GM04503 (cell line): ENCODE measurements at places on chromosomes 11 and 22.

- no peak for DNase-seq
Measured at GRCh38 chr11:11935536-11935935, 72.9 kb downstream of the DKK3 start.

GRCh38 chr22:42202669-42203068 lies 67.8 kb downstream of the TCF20 start:
- no peak for DNase-seq

DNA sequence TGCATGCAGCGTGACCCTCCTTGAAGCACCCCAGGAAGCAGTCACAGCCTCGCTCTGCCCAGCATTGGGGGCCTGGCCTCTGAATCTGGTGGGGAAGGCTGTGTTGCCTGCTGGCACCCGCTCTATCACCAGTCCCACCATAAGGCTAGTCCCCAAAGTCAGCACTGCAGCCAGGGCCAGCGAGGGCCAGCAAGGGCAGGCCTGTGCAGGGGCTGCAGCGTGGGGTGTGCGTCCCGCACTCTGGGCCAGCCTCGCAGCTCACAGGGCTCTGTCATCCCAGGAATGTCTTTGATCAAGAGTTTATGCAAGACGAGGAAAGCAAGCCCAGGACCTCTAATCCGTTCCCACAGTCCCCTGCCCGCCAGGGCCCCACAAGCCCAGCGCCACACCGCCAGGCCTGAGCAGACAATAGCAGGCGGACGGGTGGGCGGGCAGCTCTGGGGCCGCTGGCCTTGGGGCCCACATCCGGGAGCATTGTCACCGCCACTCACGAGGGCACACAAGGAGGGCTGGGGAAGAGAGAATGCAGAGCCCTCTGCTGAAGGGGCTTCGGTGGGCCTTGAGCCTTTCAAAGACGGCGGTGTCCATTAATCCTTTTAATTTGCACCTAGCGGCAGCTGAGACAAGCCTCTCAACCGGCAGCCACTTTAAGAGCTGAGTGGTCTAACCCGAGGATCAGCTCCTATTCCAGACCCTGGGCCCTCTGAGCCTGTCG lies 17.1 kb downstream of the LTO1 start:
- no peak for DNase-seq

DNA sequence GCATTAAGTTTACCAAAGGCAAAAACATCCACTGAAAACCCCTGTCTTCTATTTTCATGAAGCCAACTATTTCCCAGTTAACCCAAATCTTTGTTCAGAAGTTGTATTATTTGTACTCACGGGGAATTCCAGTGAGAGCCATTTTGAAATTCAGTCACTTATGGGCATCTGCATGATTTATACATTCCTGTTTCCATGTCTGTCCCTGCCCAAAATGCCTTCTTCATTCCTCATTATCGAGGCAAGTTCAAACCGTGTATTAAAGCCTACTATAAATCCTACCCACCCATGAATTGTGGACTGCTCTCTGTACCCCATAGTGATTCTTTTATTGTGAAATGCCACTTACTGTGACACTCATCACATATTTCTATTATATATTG lies 772.7 kb downstream of the DLG2 start:
- no peak for DNase-seq

GRCh38 chr11:99614352-99614751 lies 593.6 kb downstream of the CNTN5 start:
- no peak for DNase-seq

DNA sequence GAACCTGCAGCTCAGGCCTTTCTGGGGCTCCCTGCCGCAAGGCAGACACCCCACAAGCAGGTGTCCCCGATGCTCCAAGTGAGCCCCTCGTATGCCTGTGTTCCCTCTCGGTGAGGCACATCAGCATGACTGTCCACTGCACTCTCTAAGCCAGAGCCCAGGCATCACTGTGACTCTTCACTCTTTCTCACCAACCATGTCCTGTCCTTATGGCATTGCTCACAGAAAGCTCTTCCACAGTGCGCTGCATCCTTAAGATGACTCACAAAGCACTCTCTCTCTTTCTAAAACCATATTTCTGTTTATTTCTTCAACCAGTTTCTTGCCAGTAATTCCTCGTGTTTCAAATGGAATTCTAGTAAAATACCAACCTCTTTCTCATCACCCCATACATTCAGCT lies 18.1 kb downstream of the GAB4 start:
- no peak for DNase-seq

DNA sequence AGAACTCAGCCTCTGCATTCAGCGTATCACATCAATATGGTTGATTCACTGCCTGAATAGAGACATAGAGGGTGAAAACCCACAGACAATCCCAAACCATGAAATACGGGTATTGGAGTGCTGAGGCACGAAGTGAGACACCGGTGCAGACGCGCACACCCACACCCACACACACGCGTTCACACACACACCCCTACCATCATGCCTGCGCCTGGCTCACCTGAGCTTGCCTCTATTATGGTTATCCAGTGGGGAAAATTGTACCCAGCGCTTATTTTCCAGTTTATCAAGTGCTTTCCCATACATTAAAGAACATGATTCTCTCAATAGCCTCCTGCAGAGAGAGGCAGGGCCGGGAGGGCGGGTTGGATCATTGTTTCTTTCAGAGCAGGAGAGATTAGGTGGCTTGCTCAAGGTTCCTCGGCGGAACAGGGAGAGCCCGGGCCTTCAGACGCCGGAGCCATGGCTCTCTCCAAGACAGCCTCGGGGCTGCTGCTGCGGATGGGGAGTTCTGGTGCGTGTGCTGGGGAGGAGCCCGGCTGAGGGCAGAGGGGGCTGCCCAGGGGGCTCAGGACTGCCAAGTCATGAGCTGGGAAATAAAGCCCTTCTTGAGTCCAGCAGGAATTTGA lies 78.9 kb upstream of the THY1 start:
- DNase-seq = no peak

GRCh38 chr11:76802621-76803020 lies 19.5 kb downstream of the TSKU start:
- no peak for DNase-seq

GRCh38 chr11:66418168-66418985 lies 2.5 kb upstream of the NPAS4 start:
- DNase-seq = peak; percentile 78

- no peak for DNase-seq
Measured at GRCh38 chr11:75668451-75669297, at the start of gene MAP6. TSS of gene MAP6 (minus strand) at chr11:75669038. CDS start at chr11:75668369, 669 bp downstream.

DNA sequence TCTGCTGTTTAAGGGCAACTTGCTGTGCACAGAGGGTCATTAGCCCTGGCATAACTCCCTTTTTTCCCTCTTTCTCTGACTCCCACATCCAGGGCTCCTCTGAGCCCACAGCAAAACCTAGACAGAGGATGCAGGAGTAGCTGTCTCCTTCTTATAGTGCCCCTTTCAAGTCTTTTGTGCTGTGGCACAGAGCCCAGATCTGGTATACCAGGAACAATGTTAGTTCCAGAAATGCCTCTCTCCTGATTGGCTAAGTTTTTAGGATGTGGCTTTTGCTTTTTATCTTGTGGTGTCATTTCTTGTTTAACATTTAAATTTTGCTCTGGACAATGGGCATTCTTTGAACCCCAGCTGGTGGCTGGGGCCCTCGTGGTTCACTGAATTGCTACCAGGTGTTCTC lies 25.6 kb upstream of the RRM1 start:
- no peak for DNase-seq

DNA sequence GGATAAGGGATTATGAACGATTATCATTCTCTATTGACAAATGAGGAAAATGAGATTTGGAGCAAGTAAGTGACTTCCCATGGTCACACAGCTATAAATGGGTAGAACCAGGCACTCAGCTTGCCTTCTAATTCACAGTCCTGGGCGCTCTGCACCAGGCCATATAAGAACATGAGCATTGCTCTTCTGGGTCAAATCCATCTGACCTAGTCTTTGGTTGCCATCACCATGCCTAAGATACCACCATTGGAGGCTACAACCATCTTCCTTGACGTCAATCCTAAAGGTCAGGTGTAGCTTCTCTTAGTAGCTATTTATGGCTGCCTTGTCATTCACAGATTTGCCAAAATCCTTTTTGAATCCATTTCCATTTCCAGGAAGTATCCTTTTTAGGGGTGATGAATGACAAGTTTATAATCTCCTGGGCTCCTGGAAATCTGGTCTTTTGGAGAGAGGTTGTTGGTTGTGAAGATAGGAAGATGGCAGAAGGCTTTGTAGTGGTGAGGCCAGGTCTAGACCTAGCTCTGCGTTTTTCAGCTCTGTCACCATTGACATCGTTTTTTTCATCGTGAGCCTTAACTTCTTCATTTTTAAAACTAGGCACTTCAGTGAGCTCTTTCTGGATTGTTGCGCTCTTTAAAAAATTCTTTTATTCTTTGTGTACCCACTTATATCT lies 11.1 kb downstream of the ZBTB16 start:
- DNase-seq = no peak

DNA sequence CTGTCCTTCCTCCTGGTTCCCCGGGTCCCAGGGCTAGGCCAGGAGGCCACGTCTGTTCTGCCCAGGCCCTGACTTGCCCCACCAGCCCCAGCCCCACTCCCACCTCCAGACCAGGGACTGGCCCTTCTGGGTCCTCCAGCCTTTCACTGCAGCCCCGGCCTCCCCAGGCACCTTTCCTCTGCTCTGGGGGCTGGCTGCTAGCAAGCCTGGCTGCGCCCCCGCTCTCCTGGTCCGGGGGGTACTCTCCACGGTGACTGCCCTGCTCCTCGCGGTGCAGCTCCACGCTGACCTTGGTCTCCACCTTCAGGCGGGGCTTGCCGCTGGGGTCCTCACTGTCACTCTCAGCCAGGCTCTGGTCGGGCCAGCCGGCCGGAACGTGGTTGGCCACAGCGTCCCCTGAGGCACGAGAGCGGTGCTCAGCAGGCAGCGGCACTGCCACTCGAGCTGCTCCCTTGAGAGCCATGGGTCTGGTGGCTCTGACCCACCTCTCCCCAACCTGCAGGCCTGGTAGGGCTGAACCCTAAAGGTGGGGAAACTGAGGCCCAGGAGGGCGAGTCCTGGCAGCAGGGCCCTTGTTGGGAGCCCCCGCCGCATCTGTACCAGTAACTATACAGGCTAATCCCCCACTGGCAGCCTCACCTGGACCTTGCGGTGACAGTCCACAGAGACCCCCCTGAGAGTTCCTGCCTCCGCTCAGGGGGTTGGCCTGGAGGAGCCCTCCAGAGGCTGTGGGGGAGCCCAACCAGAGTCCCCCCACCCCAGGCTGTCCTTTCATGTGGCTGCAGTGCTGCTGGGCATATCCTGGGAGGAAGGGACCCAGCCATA lies 29.0 kb downstream of the TRMU start:
- DNase-seq = no peak

DNA sequence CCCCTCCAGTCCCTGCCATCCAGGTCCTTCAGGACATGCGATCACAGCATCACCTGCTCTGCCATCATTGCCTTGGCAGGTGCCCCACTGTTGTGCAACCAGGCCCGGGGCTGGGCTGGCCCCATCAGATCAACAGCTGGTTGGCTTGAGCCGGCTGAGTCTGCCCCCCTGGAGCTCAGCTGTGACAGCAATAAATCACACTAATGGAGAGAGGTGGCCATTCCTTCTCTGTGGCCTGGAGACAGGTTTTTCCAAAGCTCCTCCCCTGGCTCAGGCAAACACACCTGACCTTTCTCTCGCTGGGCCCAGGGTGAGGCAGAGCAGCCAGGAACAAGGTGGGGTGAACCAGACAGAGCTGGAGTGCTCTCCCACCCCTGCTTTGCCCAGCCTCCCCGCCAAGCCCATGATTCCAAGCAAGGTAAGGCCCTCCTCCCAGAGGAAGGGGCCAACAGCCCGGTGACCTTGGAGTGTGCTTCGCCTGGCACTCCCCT lies 8.9 kb upstream of the FXYD2 start:
- no peak for DNase-seq

DNA sequence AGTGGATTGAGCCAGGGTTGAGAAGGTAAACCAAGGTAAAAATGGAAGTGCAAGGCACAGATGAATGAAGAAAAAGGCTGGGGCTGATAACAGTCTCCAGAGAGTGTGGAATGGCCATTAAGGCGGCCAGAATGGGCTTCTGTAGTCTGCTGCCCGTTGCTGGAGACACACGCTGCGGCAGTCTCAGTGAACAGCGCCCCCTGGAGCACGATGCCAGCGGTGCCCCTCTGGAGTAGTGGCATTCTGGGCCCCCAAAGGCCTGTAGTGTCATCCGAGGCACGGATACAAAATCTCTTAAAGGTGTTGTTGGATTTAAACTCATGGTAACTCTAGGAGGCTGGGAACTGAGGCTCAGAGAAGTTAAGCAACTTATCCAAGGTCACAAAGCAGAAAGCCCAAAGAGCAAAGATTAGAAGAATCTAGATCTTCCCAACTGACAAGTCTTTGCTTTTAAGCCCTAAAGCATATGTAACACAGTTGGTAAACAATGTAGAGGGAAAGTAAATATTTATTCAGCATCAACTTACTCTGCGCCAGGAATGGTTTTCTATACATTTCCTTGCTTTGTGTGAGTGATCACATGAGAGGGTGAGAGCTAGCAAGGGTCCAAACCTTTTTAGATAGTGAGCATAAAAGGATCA lies 18.2 kb downstream of the KCNJ1 start:
- DNase-seq = no peak

DNA sequence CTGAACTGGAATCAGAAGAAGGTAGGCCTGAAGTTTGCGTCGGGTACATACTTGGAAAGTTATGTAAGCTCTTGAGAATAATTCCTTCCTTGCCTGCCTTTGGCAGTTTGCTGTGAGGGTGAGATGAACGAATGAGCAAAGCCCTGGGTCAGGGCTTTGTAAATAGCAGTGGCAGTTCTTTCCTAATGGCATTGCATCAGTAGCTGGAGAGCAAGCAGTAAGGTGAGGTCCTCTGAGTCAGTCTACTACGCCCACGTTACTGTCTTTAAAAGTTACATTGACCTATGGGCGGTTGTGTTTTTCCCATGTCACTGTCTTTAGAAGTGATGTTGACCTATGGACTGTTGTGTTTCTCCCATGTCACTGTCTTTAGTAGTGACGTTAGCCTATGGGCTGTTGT lies 179.1 kb upstream of the E2F8 start:
- DNase-seq = no peak

- peak; percentile 79 for DNase-seq
Measured at GRCh38 chr11:32088117-32088941, 2.5 kb upstream of the RCN1 start.

DNA sequence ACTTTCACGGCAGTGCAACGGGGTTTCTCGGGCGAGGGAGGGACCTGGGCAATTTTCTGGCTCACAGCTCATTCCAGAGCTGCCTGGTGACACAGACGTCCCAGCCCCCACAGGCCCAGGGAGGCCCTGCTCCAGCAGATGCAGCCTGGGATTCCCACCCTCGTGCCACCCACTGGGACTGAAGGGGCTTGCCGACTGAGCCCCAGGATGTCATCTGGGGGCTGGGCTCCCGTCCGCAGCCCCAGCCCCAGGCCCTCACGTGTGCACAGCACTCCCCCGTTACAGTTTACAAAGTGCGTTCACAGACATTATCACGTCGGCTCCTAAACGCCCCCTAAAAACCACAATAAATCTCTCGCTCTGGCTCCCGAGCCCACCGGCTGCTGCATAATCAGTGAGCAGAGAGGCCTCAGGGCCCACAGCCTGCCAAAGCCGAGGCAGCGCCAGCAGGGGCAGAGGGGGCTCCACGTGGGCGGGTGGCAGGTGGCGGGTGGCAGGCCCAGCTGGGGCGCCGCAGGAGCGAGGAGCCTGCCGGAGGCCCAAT lies 76.9 kb upstream of the TCF20 start:
- no peak for DNase-seq
